ENCODE measurements at places on chromosomes 1 and 21.

DNA sequence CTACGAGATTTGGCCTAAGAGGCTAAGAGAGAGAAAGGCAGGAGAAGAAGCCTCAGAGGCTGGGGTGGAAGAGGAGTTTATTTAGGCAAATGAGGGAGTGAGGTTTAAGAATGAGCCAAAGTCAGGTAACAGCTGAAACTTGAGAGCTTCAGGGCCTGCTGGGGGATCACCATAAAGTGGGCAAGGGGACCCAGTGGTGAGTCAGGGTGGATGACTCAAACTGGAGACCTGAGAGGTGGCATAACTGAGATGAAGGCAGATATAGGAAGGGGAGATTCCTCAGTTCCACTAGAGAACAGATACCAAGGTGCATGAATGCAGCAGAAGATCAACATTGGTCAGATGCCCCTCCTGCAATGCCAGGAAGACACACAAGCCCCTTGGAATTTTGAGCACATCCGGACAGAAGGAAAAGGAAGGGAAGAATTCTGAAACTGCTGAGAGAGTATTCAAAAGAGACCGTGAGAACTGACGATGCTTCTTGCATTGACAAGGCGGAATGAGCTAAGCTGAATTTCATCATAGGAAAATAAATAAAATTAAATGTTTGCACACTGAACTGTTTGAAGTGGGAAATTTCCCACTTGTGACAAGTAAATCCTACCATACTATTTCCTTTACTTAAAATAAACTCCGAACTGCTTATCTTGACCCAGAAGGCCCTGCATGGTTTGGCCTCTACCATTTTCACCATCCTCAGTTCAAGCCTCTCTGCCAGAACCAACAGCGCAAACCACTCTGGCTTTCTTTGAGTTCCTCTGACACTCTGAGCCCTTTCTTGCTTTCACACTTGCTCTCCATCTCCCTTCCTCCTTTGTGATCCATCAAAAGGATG, 94.1 kb downstream of the NMNAT2 start:
- DNase-seq, result no peak

GRCh38 chr1:184392779-184393522, 6.1 kb downstream of the C1orf21 start:
- DNase-seq, result no peak

DNA sequence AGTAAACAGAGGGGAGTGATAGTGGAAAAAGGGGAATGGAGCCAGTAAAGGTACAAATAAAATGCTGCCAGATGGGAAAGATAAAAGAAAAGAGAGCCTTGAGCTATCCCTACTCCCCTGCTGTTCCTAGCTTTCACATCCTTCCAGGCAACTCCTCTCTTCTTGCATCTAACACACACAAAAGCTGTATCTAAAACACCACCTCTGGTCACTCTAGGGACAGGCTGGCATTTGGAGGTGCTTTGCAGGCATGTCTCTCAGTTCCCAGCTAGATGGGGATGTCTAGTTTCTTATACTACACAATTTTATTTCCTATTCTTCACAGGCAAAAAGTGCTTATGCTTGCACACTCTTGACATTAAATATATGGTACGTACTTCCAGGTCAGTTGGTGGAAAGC, 185.1 kb upstream of the ST6GALNAC5 start:
- DNase-seq, result no peak

GRCh38 chr1:108152782-108153222, 47.3 kb downstream of the SLC25A24 start:
- DNase-seq, result no peak

DNA sequence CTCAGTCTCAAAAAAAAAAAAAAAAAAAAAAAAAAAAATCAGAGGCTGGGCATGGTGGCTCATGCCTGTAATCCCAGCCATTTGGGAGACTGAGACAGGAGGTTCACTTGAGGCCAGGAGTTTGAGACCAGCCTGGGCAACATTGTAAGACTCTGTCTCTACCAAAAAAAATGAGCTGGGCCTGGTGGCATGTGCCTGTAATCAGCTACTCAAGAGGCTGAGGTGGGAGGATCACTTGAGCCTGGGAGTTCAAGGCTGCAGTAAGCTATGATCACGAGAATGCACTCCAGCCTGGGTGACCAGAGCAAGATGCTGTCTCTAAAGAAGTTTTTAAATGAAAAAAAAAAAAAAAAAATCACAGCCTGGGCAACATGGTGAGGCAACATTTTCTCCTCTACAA, 10.3 kb downstream of the SEMA4A start:
- no peak for DNase-seq

DNA sequence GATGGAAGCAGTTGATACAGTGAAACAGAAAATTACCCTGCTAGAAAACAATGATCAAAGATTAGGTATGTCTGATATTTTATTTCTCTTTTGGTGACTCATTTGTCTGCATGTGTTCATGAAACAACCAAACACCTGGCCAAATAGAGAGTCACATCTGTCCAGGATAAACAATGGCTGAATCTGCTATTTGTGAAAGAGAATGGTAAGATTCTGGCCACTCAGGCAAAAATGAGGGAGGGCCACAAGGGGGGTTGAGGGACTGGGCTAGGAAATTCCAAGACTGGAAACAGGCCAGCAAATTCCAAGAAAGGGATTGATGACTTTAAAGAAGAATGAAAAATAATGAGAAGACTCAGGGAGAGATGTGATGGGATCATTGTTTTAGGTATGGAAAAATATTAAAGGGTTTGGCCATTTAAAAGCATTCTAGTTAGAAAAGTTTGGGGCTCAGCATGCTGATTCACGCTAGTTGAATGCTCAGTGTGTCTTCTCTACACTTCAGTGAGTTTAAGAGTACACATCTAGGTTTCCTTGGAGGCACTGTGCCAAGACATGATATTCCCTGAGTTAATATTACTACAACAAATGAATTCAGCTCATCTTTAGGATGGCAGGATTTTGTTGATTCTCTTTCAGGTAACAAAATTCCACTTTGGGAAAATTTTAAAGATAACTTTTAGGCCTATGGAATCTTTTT, 44.9 kb downstream of the TRAF5 start:
- no peak for DNase-seq

DNA sequence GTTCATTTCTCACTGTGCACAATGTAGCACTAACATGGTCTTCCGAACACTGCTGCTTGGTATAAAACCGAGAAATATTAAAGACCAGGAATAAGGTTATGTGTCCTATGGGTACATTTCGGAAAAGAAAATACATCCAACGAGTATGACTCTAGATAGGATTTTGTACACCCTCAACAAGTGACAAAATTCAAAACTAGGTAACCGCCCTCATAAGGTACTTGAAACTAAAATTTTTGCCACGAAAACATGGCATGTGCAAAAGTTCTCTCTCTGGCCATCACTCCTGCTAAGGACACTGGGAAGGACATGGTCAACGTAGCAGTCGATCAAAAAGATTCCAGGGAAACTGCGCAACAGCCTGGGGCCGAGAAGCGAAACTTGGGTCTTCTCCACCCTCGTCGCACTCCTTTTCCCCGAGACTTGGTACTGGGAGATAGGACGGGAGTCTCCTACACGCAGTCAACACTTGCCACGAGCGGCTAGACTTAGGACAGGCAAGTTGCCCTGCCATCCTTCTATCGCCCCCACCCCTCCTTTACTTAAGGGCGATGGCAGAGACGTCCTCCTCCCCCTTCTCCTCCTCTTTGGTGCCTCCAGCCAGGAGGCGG, 338 bp upstream of the TOR1AIP1 start:
- DNase-seq, result no peak

DNA sequence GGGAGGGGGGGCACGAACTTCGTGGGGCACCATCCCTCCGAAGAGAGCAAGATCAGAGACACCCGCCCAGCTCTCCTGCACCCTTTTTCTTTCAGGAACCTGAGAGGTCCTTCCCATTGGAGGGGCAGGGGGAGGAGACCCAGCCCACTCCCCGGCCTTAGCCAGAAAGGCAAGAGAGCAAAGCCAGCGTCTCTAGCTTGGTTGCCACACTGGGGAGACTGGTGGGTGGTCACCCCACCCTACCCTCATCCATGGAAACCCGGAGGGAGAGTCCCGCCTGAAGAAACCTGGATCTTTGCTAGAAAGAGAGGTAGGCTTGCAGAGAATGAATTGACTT, 246 bp downstream of the ATP2B4 start:
- DNase-seq, result no peak
